ENCODE measurements at places on chromosomes 3 and 15.

GRCh38 chr3:33003308-33003707, 51.9 kb downstream of the CCR4 start:
- DNase-seq = no peak

GRCh38 chr15:39397883-39398282, 183.0 kb upstream of the THBS1 start:
- DNase-seq = no peak

- peak; percentile 57 for DNase-seq
Measured at GRCh38 chr3:124559846-124560574, 170.2 kb upstream of the UMPS start.

- DNase-seq = no peak
Measured at GRCh38 chr3:111321786-111322185, 220.2 kb upstream of the CD96 start.

DNA sequence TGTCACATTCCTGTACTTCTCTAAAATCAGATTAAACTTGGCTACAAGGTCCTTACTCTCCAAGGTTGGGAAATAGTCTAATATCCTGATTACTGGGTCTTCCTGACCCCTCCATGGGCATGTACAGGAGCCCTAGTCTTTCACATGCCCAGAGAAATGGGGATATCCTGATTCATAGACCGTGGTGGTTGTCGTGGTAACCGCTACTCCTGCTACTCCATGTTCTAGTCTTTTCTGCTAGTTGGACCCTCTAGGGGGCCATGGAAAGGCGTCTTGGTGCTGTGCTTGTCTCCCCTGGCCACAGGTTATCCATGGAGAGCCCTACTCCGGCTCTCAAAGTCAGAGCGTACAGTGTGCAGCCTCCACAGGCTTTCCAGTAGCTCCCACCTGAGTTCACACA, 13.1 kb upstream of the ZBTB38 start:
- DNase-seq = no peak

DNA sequence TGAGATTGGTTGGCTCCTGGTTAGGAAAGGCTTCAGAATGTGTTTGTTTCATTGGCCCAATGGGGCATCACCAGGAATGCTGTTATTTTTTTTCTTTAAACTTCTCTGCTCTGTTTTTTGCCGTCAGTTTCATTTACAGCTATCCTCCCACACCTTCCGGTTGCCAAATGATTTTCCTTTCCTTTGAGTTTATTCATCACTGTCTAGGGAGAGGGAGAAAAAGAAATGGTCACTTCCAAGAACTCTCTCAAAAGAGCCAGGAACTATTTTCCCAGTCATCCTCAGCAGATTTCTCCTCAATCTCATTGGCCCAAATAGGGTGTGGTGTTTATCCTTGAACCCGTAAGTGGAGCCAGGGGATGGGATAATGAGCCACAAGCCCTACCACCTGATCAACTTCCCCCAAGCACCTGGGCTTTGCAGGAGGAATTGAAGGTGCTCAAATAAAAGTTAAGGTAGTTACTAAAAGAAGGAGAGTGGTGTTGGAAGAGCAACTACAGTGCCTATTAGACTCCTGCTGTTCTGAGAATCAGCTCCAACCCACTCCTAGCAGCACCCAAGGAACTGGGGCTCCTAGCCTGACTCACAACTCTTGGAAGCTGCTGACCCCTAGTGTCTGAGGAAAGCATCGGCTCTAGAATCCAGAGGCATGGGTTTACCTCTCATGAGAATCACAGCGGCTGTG, 183.8 kb upstream of the IL12A start:
- peak; percentile 58 for DNase-seq

DNA sequence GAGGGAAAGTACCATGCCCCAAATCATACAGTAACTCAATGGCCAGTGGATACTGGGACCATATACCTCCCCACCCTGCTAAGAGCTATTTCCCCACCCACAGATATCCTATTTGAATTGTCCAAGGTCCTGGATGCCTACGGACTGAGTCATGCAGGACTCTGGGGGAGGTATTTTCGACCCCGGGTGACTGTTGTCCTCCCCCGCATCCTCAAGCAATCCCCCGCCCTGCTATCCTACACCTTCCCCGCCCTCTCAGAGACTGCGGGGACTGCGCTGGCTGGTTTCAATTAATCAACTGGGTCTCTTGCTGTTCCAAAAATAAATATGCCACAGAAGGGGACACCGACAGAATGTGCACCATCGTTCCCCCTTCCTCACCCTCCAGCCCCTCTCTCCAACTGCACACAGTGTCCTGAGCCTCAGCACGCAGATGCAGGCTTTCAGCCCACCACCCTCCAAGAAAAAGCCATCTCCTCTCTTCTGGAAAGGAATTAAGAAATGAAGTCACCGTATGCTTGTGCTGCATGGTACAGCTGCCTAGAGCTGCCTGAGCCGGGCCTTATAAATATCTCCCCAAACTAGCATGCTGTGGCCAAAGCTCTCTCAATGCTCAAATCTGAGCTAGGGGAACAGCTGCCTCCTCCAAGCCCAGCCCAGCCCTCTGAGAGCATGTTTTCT, 8.1 kb downstream of the CAV3 start:
- DNase-seq = no peak

DNA sequence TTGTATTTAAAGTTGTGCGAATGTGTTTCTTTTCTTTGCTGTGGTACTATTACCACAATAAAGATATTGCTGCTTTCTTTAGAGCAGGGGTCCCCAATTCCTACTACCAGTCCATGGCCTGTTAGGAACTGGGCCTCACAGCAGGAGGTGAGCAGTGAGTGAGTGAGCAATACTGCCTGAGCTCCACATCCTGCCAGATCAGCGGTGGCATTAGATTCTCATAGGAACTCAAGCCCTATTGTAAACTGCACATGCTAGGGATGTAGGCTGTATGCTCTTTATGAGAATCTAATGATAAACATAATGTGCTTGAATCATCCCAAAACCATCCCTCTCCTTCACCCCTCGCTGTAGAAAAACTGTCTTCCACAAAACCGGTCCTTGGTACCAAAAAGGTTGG, 41.6 kb downstream of the DMXL2 start:
- no peak for DNase-seq

GRCh38 chr3:194661374-194661773, 10.6 kb downstream of the LSG1 start:
- DNase-seq = no peak

- peak; percentile 82 for DNase-seq
Measured at GRCh38 chr3:9168241-9168741, 81.2 kb downstream of the SRGAP3 start.

- no peak for DNase-seq
Measured at GRCh38 chr15:80411788-80412288, 7.7 kb downstream of the ARNT2 start.

GRCh38 chr3:177106184-177106583, 91.1 kb downstream of the TBL1XR1 start:
- DNase-seq = no peak

GRCh38 chr3:187150599-187150998, 11.3 kb upstream of the RPL39L start:
- peak; percentile 22 for DNase-seq

GRCh38 chr3:194572944-194573491, 60.2 kb downstream of the TMEM44 start:
- no peak for DNase-seq

GRCh38 chr3:94206291-94206690, 143.4 kb downstream of the NSUN3 start:
- no peak for DNase-seq

- DNase-seq = no peak
Measured at GRCh38 chr3:103991461-103992115, 1375.1 kb upstream of the ALCAM start.

DNA sequence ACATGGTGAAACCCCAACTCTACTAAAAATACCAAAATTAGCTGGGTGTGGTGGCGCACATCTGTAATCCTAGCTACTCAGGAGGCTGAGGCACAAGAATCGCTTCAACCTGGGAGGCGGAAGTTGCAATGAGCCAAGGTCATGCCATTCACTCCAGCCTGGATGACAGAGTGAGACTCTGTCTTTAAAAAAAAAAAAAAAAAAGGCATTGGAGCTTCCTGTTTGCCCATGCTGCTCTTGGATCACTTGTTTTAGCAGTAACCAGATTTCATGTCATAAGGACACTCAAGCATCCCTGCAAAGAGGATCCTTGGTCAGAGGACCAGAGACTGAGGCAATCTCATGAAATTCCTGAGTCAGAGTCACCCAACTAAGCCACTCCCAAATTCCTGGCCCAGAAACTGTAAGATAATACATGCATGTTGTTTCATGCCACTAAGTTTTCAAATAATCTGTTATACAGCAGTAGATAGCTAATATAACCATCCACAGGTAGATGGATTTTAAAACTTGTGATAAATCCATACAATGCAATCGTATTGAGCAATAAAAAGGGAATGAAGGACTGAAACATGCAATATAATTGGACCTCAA, 82.0 kb upstream of the XXYLT1 start:
- DNase-seq = no peak

GRCh38 chr3:131796558-131797198, 238.1 kb downstream of the CPNE4 start:
- peak; percentile 11 for DNase-seq

DNA sequence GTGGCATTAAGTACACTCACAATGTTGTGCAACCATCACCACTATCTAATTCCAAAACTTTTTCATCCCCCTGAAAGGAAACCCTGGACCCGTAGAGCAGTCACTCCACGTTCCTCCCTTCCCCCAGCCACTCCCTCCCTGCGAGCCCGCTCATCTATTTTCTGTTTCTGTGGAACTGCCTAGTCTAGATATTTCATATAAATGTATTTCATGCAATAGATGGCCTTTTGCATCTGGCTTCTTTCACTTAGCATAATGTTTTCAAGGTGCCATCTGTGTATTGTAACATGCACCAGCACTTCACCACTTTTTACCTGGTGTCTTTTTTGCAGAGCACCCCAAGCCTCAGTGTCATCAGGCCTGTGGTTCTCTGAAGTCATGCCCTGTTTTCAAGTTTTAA, 10.7 kb downstream of the CGNL1 start:
- DNase-seq = no peak
